ENCODE measurements at places on chromosomes 2 and 18.
A peak's percentile ranks its signal among the peaks of the same experiment; 100 is the strongest.

DNA sequence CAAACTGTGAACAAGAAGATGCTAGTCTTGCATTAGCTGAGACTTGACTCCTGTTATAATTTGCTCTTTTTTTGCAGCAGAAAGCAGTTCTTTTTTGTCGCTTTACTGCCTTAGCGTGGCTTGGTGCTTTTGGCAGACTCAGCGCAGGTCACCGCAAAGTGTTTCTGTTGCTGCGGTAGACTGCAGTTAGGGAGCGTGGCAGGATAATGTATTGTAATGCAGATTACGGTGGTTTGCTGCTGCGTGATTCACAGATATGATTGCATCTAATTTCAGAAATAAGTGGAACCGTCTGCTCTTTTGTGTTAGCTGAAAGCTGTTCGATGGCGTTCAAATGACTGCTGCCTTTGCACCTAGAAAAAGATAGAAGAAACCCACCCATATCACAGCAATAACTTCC is 131.6 kb upstream of the SATB2 start:
- DNase-seq = no peak

- DNase-seq = no peak
These were observed 108.9 kb upstream of the NABP1 start for GRCh38 chr2:191569025-191569424.

DNA sequence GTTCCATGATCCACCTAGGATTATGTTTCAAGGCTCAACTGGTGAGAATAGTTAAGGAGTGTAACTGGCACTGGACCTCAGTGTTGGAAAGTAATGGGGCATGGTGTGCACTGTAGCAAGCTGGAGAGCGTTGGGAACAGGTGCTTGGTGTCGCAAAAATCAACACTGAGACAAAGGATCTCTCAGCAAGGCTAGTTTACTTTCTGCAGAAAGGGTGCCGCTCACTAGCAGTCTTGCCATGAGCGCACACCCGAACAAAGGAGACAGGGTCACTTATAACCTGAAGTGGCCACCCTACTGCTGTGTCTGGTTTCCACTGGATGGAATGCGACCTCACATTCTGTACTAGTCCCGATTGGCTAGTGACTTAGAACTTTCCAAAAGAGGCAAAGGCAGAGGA is 133.2 kb downstream of the TMEM17 start:
- DNase-seq = no peak

DNA sequence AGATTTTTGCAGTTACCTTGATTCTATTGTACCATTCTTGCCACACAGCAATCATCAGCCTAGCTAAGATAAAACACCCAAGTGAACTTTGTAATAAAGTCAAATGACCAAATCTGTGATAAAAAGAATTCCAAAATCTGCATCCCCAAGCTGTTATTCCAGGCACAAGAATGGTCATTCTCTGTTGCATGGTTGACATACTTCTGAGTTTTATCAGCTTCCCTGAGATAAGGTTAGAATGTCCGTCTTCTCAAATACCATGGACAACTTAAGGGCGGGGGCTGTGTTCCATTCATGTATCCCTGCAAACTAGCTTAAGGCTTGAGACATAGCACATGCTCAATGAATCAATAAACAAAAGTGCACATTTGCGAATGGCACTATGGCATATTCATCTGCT is 8.1 kb upstream of the BMP10 start:
- DNase-seq = no peak

DNA sequence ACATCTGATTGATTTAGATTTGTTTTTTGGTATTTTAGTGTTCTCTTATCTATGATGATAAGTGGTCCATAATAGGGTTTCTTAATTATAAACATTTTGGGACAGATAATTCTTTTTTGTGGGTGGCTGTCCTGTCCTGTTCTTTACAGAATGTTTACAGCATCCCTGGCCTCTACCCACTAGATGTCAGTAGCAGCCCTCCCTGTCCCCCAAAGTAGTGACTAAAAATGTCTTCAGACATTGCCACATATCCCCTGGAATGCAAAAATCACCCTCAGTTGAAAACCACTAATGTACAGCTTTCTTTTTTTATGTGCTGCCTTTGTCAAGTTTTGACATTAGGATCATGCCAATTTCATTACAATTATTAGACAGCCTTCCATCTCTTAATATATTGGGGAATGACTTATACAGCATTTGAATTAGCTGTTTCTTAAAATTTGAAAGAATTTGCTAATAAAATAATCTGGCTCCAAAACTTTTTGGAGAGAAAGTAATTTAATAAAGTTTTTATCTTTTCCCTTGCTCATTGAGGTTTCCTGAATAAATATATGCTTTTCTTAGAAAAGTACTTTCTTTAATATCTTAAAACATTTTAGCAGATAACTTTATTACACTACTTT is 19.5 kb downstream of the WIPF1 start:
- no peak for DNase-seq

DNA sequence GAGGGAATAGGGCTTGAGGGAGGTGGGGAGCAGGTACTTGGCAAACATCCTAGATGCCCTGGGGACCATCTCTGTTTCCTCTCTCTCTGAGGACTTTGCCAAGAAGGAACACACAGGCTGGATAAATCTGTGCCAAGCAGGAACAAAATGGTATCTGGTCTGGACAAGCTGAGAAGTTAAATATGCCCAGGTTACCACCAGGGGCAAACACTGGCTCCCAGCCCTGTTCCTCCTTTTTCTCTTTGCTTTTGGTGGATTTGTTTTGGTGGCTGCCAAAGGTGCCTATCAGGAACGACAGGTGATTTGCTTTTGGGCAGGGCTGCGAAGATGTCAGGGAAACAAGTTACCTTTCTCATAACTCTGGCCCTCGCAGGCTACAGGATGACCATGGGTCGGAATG is 227.5 kb upstream of the SMAD2 start:
- DNase-seq = no peak

DNA sequence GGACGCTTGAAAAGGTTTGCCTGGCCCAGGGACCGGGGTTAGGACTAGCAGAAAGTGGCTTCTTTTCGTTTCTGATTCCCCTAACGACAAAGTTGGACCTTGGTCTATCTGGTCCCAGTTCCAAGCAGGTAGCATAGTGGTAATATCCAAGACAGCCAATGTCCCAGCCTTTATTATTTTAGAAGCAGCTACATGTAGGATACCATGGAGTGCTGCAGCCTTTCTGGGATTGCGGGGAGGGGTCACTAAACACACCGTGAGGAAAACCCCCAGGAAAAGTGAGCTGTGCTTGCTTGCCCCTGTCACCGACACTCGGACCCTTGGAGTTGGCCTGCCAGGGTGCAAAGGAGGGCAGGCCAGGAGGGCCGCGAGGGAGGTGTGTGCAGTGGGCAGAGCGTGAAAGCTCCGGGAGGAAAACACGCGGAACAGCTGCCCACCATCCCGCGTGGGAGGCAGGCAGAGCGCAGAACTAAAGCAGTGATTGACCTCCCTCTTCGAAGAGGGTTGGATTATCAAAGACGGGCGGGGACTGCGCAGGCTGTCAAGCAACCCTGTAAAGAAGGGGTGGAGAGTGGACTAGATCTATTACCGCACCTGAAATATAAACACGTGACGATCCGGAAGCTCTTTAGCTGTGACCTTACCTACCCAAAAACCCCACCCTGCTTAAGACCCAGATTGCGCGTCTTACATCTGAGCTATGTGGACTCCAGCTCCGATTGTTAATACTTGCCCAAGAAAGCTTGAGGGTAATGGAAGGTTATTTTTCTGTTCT is 624 bp upstream of the MAP4K3 start:
- DNase-seq = peak; percentile 33

- no peak for DNase-seq
These were observed 141.5 kb downstream of the B3GNT2 start for GRCh38 chr2:62337403-62337802.

DNA sequence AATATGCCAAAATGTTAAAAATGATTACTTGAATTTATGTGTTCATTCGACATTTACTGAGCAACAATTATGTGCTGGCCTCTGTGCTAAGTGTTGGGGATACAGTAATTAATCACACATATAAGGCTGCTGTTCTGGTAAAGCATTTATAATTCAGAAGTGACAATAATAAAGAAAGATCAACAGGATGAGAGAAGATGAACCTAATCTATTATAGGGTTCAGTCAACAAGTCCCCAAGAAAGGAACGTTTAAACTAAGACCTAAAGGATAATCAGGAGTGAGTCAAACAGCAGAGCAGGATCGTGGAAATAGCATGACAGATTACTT is 60.1 kb upstream of the COX7A2L start:
- DNase-seq = no peak

DNA sequence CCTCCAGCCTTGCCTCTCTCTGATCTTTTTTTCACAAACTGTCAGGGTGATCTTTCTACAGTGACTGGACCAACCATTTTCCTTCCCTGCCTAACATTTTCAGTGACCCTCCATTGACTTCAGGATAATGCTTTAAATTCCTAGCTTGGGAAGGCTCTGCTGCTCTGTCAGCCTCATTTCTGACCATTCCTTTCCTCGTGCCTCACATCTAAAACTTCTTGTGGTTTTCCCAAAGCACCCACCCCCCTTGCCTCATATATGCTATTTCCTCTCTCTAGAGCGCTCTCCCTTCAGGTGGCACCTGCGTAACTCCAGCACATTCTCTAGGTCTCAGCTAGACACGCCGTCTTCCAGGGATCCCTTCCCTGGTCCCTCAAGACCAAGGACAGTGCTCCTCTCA is 37.2 kb downstream of the DRC1 start:
- DNase-seq = no peak

GRCh38 chr2:82998781-82999180 is 1460.3 kb downstream of the SUCLG1 start:
- DNase-seq = no peak

DNA sequence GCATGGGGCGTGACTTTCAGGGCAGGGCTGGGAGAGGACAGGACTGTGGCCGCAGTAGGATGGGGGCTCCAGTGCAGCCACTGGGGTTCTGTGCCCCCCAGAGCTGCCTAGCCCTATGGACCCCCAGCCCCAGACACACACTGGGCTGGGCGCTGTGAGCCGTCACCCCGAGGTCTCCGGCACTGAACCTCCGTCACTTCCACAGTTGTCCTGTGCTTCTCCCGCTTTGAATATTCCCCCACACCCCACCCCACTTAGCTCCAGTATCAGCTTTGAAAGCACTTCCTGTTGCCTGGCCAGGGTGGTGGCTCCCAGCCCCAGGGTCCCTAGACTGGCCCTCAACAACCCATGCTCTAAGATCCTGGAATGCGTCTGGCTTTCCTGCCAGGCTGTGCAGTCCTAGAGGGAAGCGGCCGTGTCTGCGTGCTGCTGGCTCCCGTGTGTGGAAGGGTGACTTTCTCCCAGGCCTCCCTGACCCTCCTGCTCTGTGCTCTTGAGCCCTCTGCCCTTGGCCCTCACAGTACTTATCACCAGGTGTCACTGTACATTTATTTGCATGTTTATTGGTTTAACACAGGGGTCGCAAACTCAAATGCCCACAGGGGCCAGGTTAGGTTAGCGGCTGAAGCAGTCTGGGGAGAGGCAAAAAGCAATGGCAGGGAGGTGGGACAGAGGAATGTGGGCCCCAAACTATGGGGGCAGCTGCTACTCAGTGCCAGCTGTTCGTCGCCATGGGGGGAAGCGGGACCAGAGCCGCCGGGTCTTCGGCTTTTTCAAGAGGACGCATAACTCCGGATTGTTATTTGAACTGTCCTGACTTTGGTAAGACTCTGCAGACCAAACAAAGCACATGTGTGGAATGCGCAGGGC is 9.9 kb downstream of the OBSL1 start:
- DNase-seq = no peak

DNA sequence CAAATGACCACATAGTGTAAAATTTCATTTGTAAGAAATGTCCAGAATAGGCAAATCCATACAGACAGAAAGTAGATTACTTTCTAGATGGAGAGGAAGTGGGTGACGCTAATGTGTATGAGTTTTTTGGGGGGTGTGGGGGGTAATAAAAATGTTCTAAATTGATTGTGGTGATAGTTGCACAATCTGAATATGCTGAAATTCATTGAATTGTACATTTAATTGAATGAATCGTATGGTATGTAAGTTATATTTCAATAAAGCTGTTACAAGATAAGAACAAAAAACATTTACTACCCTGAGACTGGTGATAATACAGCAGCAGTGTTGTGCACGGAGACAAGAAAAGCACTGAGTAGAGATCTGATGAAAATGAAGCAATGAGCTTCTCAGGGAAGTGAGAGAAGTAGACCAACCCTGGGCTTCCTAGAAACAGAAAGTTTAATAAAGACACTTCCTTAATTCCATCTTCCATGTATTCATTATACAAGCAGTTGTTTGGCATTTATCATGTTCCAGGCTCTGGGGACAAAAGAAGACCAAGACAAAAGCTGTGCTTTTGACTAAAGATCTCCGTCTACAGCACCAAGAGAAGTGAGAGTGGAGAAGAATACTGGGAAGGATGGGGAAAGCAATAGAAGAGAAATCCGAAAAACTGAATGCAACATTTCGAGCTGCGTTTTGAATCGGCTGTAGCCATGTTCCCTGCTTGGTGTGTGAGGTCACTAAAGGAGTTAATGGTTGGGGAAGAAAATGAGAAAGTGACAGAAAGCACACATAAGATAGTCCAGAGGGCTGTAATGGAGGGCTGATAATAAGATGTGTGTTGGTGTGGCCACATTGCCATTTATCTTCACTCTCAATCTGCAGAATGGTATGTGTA is 1.8 kb upstream of the PDE11A start:
- DNase-seq = no peak

DNA sequence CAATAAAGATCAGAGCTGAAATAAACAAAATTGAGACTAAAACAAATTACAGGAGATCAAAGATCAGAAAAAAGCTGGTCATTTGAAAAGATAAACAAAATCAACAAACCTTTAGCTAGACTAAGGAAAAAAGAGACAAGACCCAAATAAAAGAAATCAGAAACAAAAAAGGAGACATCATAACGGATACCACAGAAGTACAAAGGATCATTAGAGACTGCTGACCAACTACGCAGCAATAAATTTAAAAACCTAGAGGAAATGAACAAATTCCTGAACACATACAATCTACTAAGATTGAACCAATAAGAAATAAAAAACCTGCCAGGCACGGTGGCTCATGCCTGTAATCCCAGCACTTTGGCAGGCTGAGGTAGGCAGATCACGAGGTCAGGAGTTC is 33.7 kb downstream of the USP34 start:
- DNase-seq = no peak

- no peak for DNase-seq
These were observed 194.1 kb downstream of the SMAD7 start for GRCh38 chr18:48756511-48757226.

- no peak for DNase-seq
These were observed 198.3 kb upstream of the SLC35G4 start for GRCh38 chr18:11411048-11411447.

GRCh38 chr2:202555356-202555755 is 79.4 kb upstream of the FAM117B start:
- no peak for DNase-seq

GRCh38 chr2:151979694-151980093 is 119.2 kb downstream of the CACNB4 start:
- DNase-seq = no peak

DNA sequence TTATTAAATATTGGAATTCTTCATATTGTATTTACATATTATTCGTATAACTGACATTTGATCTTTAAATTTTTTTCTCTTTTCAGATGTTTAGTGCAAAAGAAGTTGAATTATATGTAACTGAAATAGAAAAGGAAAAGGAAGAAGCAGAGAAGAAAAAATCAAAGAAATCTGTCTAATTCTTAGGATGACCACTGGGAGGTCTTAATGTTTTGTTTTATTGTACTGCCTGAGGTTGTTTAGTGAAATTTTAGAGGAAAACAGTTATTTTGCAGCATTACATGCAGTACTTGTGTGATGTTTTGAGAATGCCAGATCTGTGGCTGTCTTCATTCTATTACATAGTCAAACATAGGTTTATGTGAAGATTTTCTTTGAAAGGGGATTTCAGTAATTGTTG is 34.0 kb upstream of the TAF4B start:
- DNase-seq = no peak
